Stimulated activated CD4-positive, alpha-beta T cell treated with anti-CD3 and anti-CD28 coated beads, TNF-alpha, amount 100 ng/mL, for 1 hour (primary cell): ENCODE measurements at places on chromosomes 7 and 10.

DNA sequence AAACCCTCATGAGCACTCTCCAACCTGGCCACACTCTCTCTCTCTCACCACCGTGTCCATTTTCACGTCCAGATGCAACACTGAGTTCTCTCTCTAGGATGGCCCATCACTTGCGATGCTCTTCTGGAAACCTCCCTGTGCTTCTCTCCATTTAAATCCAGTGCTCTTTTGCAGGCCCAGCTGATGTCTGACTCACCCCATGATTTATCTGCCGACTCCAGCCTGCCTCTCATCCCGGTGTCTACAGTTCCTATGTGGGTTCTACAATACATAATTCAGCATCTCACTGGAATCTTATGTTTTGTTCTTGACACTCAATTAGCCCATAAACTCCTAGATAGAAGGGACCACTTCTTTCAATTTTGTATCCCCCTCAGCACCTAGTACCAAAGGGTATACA, 5.0 kb downstream of the TPK1 start:
- DNase-seq: no peak

DNA sequence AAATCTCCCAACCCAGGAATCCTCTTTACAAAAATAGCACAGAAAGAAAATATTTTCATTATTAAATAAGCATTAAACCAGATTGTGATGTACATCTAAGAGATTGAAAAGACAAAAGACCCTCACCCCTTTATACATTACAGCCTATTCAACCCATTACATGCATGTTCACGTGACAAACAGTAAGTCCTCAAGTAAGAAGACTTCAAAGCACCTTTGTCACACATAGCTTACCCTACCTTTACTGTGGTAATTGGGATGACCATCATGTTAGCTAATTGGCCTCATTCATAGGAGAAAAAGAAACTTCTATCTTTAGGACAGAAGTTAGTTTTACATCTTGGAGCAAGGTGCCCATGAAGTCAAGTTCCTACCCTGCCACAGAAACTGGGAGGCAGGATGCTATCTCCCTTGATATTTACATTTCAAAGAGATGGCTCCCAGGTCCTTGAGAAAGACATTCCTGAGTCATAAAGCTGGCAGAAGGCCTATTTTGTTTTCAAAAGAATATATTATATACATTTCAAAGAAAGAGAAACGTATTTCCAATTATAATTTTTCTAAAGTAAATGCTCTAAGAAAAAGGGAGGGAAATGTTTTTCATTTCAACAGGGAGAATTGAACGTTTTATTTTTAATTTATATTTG, 48.1 kb downstream of the GNAI1 start:
- no peak for DNase-seq

DNA sequence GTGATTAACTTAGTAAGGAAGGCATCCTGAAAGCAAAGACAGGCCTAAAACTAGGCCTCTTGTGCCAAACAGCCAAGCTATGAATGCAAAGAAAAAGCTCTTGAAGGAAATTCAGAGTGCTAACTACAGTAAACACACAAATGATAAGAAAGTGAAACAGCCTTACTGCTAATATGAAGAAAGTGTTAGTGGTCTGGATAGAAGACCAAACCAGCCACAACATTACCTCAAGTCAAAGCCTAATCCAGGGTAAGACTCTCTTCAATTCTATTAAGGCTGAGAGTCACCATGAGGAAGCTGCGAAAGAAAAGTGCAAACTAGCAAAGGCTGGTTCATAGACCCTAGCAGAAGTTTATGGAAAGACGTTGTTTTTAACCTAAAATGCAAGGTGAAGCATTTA, 66.0 kb downstream of the IPMK start:
- DNase-seq: no peak

DNA sequence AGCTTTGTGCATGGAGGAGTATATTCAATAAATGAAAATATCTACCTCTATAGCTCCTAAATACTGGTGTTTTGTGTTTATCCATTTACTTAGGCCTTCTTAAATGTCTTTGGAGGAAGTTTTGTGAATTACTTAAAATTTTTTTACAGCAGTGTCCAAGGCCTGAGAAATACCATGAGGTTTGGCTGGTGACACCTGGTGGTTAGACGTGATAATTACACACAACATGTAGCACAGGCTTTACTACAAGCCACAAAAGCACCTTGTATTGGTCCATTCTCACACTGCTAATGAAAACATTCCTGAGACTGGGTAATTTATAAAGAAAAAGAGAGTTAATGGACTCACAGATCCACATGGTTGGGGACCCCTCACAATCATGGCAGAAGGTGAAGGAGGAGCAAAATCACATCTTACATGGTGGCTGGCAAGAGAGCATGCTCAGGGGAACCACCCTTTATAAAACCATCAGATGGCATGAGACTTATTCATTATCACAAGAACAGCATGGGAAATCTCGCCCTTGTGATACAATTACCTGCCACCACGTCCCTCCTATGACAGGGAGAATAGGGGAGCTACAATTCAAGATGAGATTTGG, 20.6 kb downstream of the HYAL4 start:
- no peak for DNase-seq

DNA sequence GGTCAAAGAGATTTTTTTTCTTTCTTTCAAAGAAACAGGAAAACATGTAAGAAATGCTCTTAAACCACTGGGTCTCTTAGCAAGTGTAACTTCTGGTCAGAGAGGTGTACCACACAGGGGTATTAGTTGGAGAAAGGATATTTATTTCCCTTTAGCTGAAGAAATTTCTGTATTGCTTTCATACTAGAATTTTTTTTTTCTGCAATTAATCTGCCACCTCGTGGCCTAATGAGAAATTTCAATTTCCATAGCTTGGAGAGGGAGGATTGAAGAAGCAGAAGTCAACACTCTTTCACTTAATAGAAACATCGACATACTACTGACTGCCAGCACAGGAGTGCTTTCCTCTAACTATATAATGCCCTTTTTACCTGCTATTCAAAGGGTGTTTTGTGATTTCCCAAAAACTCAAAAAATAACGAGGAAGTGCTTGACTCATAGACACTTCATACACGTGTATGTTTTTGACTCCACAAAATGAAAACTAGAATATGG, 177.6 kb upstream of the NAMPT start:
- no peak for DNase-seq

GRCh38 chr7:123351516-123352505, 152.0 kb upstream of the SLC13A1 start:
- no peak for DNase-seq

DNA sequence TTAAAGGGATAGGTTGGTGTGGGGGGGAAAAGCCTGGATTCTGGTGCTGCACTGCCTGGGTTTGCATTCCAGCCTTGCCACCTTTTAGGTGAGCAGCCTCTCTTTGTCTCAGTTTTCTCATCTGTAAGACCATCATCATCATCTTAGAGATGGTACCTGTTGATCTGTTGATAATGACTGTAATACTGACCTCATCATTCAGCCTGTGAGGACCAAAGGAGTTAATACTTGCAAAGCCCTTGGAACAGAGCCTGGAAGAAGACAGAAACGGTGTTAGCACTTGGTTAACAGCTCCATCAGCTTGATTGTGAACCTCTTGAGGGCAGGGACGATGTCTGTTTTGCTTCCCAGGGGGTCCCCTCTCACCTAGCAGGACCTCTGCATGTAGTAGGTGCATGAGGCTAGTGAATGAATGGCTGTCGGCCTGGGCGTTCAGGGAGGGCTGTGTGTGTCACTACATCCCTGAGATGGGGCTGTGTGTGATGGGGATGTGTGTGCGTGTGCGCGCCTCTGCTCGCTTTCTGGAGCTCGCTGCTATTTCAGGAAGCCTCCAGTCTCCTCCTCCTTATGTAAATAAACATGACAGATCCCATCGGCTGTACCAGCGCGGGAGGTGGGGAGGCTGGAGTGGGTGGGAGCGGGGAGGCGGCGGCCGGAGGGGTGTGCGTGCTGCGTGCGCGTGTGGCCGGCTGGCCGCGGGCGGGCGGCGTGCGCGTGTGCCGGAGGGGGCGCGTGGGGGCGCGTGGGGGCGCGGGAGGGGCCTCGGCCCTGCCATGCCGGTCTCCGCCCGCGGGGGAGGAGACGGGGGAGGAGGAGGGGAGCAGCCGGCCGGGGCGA, 61.2 kb downstream of the NEURL1 start:
- no peak for DNase-seq

- no peak for DNase-seq
Observed at GRCh38 chr10:33241351-33241750, 93.1 kb downstream of the NRP1 start.

DNA sequence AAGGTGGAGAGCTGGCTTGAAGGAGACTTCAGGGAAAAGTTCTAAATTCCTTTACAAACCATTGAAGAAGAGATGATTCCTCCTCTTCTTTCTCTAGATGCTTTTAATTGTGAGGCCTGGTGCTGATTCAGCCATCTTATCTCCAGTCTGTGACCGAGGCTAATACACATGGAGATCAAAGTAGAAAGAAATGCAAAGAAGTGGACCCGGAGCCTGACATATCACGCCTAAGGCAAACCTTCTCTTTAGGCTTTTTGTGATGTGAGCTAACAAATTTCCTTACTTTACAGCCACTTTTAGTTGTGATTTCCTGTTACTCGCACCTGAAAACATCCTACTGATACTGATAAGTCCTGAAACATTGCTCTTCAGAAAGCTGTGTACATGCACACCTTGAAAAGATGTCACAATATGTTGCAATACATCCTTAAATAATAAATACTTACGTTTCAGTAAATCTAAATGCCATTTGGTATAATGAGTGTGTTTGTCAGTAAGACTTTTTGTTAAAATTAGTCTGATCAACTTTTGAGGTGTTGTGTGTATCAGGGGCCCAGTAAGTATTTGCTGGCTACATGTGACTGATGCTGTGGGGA, 192.4 kb downstream of the BAMBI start:
- no peak for DNase-seq

DNA sequence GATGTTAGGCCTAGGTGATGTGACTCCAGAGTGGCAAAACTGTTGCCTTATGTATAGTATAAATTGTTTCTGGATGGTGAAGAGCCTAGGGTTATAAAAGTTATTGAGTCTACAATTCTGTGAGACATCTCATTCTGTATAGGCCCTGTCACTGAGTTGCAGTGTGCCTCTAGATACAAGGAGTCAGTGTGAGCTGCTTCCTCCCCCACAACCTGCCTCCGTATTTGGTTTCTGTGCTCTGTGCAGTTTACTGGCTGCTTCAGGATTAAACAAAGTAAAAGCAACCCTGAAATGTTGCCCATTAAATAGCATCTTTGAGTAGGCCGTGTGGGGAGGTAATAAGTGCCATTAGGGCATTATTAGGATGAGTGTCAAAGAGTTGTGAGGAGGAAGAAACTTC, 1.9 kb upstream of the IFRD1 start:
- DNase-seq: no peak

DNA sequence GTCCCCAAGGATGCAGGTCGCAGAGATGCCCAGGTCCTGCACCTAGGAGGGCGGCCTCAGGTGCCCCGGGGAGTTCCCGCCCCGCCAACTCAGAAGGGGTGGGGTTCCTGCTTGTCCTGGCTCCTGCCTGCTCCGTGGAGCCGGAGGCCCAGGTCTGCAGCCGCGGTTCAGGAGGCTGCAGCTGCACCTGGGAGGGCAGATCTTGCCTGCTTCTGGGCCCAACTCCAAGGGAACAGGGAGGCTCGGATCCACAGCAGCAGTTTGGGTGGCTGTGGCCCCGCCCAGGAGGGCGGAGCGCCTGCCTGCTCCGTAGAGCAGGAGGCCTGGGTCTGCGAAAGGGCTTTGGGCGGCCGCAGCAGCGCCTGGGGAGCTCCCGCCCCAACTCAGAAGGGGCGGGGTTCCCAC, 108.2 kb upstream of the EGR2 start:
- no peak for DNase-seq

DNA sequence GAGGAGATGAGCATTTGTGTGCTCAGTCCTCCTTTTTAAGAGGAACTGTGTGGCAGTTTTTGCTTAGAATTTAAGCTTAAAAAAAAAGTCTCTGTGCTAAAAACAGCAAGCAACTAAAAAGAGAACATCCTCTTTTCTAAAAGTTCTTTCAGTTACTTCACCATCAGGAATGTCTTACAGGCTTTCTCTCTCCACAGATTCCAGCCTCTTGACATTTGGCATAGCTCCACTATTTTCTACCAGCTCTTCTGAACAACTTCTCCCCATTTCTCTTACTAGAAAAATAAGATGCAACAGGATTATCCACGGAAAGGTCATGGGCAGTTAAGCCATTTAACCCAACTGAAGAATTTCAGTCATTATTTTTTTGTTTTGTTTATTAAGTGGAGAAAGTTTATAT, 13.2 kb downstream of the PCLO start:
- DNase-seq: no peak

DNA sequence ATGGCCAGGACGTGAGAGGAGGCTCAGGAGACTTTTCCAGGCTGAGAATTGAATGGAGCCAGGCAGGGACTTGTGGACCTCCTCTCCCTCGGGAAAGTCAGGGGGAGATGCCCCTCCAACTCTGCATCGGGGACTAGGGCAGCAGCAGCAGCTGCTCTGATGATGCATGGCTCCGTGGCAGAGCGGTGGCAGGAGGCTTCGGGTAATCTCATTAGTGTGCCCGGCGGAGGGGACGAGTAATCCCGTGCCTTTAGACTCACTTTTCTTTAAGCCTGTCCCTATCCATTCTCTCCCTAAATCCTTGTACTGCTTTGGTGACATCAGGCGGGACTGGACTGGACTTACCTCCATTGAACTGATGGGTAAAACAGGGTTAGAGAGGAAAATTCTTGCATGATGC, 75.1 kb downstream of the ZMIZ1 start:
- DNase-seq: no peak

DNA sequence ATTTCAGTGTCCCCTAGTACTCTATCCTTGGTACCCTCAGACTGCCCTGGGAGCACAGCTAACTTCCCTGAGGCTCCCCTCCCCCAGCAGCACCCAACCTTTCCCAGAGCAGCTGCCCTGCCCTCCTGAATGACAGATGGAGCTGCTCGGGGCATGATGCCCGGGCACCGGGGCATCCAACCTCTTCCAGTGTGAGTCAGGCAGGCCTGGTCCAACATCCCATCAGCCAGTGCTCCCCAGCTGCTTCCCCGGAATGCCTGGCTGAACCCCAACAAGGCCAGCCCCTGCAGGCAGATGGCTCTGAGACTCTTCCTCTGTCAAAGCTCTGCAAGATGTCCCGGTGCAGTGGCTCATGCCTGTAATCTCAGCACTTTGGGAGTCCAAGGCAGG, 11.9 kb upstream of the TSPAN15 start:
- DNase-seq: no peak

DNA sequence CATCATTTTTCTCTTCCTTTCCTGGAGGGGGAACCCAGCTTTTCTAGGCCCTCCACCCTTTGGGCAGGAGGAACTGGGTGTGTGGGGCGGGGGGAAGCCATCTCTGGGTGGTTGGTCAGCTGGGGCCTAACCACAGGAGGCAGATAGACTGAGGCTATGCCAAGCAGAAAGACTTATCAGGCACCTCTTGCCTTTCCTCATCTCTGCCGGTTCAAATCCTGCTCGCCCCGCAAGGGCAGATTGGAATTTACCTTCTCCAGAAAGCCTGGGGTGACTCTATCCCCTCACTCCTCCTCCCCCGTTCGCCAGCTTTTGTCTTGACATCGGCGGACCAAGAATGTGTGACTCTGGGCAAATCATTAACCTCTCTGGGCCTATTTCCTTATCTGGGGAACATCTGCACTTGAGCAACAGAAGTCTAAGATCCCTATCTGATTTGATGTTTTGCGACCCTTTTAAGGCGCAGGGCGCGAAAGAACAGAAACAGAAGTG, 584 bp upstream of the GARS1 start:
- no peak for DNase-seq

- no peak for DNase-seq
Observed at GRCh38 chr10:7563770-7564169, 103.0 kb downstream of the ITIH5 start.
